ENCODE measurements at places on chromosomes 3 and 15. TPM values are rescaled to one million over a fixed set of nuclear protein-coding genes. Genes with fewer than 3 reads are reported as not detected.

HESX1 gene
- polyA plus RNA-seq, result 0.64 TPM

GTPBP8 gene
- 25.2 TPM for polyA plus RNA-seq

STARD5 gene
- 20.1 TPM for polyA plus RNA-seq

ACSBG1 gene
- not detected for polyA plus RNA-seq

VWA5B2 gene
- polyA plus RNA-seq, result not detected

CD86 gene
- polyA plus RNA-seq, result not detected

DNA sequence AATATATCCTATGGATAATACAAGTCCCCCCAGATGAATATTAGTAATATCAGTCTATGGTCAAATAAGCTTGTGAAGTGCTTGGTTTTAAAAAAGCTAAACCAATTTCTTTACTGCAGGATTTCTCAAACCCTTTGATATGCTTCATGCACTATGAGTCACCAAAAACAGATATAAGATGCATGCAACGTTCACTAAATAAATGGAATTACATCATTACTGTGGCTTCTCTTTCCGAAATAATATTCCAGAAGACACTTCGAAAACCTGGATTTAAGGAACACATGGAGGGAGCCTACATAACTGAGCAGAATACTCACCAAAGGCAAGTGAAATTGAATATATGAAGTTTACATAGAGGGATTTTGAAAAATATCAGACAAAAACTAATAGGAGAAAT is 126.3 kb upstream of the ABI3BP start:
- DNase-seq, result peak; percentile 70

DNA sequence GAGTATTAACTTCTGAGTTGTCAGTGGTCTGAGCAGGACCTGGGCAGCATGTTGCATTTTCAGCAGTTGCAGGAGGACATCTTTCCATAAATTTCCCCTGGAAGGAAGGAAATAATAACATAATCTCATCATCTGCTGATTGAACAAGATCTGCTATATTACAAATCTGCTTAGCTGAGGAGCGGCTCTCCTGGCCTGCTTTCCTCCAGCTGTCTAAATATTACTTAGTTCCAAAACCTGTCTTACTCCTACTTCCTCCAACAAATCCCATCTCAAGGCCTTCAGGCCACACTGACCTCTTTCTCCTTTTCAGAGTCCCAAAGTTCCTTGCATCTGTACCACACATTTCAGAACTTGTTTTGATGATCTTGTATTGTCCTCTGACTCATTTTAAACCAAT is 364.4 kb upstream of the MCTP2 start:
- no peak for DNase-seq

DNA sequence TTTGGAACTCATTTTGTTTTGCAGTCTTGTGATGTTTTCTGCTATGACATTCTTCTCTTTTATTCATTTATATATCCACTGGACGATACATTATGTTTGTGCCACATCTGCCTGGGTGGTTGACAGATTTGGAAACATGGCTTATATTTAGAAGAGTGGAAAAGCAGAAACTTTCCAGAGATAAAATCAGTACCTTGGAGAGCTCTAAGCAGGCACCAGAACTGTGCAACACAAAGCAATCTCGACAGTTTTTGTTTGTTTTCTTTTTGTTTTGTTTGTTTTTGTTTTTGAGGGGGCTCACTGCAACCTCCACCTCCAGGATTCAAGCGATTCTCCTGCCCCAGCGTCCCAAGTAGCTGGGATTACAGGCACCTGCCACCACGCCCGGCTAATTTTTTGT is 45.5 kb downstream of the SYN2 start:
- peak; percentile 4 for DNase-seq

DNA sequence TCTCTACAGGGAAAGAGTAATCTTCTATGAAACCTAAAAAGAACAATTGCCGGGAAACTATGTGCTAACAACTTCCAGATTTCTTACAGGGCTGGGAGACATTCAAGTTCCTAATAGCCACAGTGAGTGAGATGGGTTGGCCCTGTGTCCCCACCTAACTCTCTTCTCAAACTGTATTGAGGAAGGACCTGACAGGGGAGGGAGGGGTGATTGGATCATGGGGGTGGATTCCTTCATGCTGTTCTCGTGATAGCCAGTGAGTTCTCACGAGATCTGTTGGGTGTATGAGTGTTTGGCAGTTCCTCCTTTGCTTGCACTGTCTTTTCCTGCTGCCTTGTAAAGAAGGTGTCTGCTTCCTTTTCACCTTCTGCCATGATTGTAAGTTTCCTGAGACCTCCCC is 958.7 kb downstream of the AGBL1 start:
- no peak for DNase-seq

GRCh38 chr3:14283092-14283812 is 104.6 kb downstream of the LSM3 start:
- no peak for DNase-seq

GRCh38 chr3:50341996-50342650 is 1.5 kb upstream of the RASSF1 start:
- DNase-seq, result no peak

DNA sequence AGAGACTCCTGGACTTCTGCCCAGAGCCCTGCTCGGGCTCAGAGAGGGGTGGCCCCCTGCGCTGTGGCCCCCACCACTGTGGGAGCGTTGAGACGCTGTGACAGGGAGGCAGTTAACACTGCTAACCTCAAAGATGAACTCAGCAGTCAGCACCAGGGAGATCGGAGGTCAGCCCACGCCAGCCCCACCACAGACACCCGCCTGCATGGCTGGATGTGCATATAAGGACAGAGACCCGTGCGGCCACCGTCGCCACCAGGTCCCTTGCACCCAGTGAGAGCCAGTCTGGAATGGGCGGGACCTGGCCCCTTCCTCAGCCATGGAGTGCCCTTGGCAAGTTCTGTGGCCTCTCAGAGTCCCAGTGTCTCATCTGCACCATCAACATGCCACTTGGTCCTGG is 48.5 kb upstream of the FURIN start:
- no peak for DNase-seq

- DNase-seq, result no peak
Observed at GRCh38 chr3:34925851-34926250, 713.5 kb upstream of the ARPP21 start.
